ENCODE measurements at places on chromosomes 11 and 22. TPM values are rescaled to one million over a fixed set of nuclear protein-coding genes. Genes with fewer than 3 reads are reported as not detected.

The APOA5 gene
- not detected for total RNA-seq

The DNAJB7 gene
- total RNA-seq = not detected

The OTOG gene
- total RNA-seq = not detected

The CHRM1 gene
- total RNA-seq = not detected

The OR4A47 gene
- total RNA-seq = not detected

Measured in epithelial cell of alveolus of lung (primary cell).